ENCODE measurements at places on chromosomes 6 and 20.

- DNase-seq = no peak
These were observed 8.3 kb upstream of the WFDC2 start for GRCh38 chr20:45461225-45461624.

DNA sequence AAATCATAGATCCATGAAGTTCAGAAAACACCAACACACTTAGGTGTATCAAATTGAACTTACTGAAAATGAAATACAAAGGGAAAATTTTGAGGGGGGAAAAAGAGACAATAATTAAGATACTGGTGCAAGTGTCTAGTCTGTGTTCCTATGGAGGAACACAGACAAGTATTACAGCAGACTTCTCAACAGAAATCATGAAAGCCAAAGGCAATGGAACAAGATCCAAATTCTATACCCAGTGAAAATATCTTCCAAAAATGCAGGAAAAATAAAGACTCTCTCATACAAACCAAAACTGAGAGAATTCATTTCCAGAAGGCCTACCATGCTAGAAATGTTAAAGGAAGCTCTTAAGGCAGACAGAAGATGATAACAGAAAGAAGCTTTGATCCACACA is 63.1 kb downstream of the NRN1 start:
- DNase-seq = no peak

- DNase-seq = no peak
These were observed 33.2 kb downstream of the CLIC5 start for GRCh38 chr6:45982280-45983036.

- peak; percentile 9 for DNase-seq
These were observed at the start of gene PRELID3B for GRCh38 chr20:59042151-59042795. TSS of gene PRELID3B (minus strand) at chr20:59042786. CDS start at chr20:59042730, 56 bp downstream.

- no peak for DNase-seq
These were observed 261.1 kb upstream of the CITED2 start for GRCh38 chr6:139635401-139636130.

All from activated CD4-positive, alpha-beta T cell treated with anti-CD3 and anti-CD28 coated beads for 4 hours (primary cell).